ENCODE measurements at places on chromosomes 1 and 21.

- no peak for DNase-seq
Measured at GRCh38 chr1:112460615-112461014, 48.1 kb upstream of the WNT2B start.

DNA sequence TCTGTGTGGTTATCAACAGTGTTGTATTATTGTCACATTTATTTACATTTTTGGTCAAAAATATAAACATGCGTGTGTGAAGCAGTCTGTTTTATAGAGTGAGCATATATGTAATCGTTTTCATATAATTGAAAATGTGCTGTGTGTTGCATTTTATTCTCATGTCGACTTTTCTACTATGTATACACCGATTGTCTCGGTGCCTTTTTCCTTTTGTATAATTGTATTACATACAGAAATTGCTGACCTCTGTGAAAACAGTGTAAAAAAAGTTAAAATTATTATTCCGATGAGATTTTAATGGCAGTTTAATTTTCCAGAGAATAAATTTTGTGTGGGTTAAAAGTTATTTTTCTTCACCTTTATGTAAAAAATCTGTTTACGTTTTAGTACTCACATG is 62.4 kb upstream of the SERTAD4 start:
- no peak for DNase-seq

DNA sequence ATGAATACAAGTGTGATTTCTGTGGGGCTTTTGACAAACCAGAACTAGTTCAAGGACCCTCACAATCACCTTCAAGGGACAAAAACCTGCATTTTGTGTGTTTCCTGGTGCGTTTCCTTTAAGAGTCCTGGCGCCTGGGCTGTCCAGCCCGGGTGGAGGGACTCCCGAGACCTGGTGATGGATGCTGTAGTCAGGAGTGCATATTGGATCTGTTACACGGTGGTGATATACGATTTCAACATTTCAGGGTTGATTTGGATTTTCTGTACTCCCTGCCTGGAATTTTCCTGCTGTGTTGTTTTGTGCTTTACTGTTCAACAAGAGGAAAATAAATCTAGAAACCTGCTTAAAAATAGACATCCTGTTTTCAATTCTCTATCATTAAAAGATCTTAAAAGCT is 162.0 kb downstream of the KIF26B start:
- no peak for DNase-seq

- no peak for DNase-seq
Measured at GRCh38 chr1:16120940-16121410, 34.9 kb downstream of the EPHA2 start.

GRCh38 chr1:32757213-32757895 is 54.8 kb upstream of the SYNC start:
- DNase-seq = no peak

DNA sequence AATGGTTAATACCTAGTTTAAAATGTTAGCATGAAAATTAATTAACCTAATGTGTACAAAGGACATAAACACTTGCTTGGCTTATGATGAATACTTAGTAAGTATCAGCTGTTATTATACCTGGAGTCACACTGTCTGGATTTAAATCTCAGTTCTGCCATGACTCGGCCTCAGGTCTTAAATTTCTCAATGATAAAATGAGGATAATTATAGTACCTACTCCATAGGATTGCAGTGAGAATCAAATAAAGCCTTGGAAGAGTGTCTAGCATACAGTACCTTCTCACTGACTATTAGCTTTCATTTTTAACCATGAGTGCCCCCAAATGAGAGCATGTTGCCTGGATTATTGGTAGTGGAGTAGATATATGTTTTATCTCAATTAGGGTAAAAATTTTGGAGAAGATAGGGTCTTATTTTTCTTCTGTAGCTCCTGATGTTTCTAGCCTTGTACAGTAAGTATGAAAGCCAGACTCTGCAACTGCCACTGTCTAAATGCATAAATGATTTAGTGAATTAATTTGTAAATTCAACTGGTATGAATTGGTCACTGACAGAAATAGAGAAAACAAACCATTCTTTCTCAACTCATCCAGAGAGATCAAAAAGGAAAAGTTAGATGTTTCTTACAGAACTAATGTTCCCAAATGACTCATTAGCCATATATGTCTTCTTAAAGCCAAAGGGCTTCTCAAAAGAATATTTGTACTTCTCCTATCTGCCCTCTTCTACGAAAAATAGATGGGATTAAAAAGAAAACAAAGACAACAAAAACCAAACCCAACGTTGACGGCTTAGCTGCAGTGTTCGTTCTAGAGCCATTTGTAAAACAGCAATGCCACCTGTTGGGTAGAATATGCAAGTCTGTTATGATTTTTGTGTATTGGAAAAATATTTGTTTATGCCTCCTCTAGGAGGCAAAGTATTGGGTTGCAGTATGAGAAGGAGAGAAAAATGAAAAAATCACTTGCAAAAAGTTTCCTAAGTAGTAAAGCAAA is 53.8 kb upstream of the MROH9 start:
- no peak for DNase-seq

- no peak for DNase-seq
Measured at GRCh38 chr1:37181425-37181824, 147.1 kb upstream of the GRIK3 start.

DNA sequence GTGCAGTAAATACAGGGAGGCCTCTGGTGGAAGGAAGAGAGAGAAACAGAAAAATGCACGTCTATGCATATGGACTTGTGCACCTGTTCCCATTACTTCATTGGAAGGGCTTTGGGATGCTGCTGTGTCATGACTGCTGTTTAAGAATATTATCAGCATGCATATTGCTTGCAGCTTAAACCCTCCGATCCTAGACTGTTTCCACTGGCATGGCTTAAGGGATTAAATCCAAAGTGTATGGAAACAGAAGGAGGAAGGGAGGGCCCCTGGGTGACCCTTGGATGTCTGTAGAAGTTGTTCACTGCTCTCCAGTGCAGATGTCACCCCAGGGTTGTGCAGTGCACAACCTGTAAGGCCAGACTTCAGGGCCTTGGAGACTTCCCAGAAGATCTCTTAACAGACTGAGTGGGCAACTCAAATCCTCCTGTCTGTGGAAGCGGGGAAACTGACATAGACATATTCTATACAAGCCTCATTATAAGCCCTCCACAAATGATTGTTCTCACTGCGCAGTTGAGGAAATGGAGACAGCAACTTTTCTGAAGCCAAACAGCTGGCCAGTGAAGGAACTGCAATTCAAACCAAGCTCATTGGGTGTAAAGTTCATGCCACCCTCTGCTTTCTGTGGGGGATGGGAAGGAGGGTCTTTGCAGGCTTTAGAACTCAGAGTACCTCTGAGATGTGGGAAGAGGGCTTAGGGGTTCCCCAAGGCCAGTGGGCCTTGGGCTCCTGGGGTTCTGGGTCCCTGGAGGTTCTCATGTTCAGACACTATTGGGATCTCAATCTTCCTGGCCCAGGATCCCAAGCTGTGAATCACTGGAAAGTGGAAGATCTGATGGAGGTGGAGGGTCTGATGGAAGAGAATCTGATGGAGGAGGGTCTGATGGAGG is 73.8 kb downstream of the UMODL1 start:
- no peak for DNase-seq
